Frontal cortex (tissue), 4 donors: ENCODE measurements at places on chromosomes 4 and X. TPM values are rescaled to one million over a fixed set of nuclear protein-coding genes. Genes with fewer than 3 reads are reported as not detected.

GRCh38 chr4:165489786-165490185 is 111.0 kb downstream of the CPE start:
- DNase-seq: no peak

DNA sequence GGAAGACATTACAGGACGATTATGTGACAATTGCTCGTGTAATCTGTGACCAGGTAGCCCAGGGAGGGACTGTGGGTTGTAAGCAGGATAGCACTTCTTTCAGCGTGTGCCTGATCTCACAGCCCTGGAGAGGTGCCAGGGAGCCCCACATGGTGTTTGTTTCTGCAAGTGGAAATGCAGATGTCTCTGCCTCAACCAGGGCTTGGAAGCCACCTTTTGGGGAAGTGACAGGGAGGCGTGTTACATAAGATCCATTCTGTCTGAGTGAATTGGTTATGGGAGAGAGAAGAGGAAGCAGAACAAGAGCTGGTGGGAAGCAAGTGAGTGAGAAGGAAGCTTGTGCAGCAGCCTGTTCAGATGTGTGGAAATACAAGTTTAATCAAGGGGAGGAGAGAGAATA is 104.5 kb upstream of the GATB start:
- DNase-seq: no peak

- DNase-seq: no peak
Measured at GRCh38 chr4:138555108-138555507, 313.0 kb upstream of the SLC7A11 start.

- DNase-seq: no peak
Measured at GRCh38 chr4:140046543-140046942, 107.4 kb downstream of the MAML3 start.

DNA sequence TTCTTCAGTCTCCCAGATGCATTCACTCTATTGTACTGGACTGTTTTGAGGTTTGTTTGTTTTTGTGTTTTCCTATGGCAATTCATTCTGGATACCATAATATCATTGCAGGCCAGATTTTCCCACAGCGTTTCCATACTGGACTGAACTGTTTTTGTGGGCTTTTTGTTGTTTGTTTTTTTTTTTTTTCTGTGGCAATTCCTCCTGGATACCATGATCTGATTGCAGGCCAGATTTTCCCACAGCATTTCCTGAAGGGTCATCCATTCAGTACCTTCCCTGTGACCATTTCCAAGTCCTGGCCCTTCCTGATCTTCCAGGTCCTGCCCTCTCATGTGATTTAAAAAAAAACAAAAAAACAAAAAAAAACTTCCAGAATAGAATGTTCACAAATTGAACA is 33.9 kb upstream of the FAM241A start:
- DNase-seq: no peak

- DNase-seq: no peak
Measured at GRCh38 chr4:181998398-181999295, 244.6 kb upstream of the TENM3 start.

- DNase-seq: no peak
Measured at GRCh38 chr4:164239976-164240375, 514.0 kb upstream of the SMIM31 start.

Gene CYBB
- 10.6 TPM for total RNA-seq

Gene GPR34
- total RNA-seq: 7.3 TPM

Gene EDNRA
- 9.4 TPM for total RNA-seq
